ENCODE measurements at places on chromosomes 12 and 14.

DNA sequence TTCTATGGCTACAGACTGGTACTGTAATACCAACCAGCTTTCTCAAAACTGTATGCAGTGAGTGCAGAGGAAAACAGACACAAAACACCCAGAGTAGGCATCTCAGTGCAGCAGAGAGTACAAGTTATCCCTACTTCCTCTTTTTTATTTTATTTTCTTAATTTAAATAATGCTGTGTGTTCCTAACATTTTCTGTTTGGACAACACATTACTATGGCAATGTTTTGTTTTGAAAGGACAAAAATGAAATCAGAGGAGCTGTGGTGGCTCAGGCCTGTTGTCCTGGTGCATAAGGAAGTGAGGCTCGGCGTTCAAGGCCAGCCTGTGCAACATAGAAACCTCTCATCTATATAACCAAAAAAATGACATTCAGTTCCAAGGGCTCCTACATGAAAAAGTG lies 33.7 kb upstream of the SELPLG start:
- DNase-seq = no peak

GRCh38 chr12:119835068-119835467 lies 42.1 kb downstream of the CIT start:
- DNase-seq = no peak

- no peak for DNase-seq
These were observed 8.6 kb upstream of the GPR68 start for GRCh38 chr14:91252871-91253794.

DNA sequence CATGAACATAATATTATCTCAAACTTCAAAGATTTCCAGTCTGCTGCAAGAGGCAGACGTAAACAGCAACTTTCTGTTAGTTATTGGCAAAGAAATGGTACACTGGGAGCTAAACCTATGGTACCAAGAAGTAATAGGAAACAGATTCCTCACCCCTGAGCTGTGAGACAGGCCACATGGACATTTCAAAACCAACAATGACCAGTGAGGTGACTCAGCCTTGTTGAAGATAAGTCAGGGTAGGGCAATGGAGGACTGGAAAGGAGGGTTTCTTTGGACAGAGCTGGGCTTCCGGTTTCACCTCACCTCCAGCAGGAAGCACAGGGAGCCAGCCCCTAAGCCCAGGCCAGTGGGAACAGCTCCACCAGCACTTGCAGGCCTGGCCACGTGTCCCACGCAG lies 1320.5 kb downstream of the AACS start:
- DNase-seq = peak; percentile 12

GRCh38 chr14:49767571-49768300 lies at the start of gene KLHDC2:
Gene KLHDC2 (plus strand): TSS chr14:49768153. CDS start chr14:49768469, 316 bp downstream.
- peak; percentile 90 for DNase-seq

DNA sequence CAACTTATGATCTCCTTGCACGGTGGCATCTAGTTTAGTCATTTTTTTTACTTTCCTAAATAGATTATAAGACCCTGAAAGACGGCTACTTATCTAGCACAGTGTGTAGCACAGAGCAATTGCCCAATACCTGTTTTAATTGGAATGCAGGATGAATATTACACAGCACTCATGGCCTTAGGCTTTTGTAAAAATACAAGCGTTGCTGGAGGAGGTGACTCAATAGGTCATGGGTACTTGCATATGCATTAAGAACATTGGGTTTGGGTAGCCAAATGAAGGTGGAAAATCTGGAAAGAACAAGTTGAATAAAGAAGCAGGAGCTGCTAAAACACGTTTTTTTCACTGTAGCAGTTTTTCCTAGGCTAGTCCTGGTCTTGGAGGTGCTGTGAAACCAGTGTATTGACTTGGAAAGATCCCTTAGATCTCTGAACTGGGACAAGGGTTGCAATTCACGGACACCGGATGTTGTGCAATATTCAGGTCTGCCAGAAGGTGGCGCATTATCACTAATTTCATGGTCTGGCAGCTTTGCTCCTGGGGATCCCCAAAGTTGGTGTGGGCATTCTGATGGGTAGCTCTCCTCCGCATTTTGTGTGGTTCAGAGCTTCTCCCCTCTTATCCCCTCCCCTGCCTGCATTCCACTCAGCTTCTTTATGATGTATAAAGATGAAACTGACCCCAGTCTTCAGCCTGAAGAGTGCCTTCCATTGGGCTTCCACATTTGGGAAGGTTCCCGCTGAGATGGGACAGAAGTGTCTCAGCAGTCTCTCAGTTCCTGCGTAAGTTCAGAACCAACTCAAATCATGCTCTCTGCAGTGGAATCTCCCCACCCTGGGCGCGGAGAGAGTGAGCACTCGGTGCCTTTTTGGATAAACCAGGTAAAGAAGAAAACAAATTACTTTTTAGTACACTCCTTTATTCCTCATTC lies 278.3 kb downstream of the NRXN3 start:
- DNase-seq = peak; percentile 4

- DNase-seq = peak; percentile 95
These were observed 393 bp upstream of the DCAF5 start for GRCh38 chr14:69153152-69153872.

GRCh38 chr12:5840944-5841343 lies 104.1 kb downstream of the ANO2 start:
- DNase-seq = no peak

DNA sequence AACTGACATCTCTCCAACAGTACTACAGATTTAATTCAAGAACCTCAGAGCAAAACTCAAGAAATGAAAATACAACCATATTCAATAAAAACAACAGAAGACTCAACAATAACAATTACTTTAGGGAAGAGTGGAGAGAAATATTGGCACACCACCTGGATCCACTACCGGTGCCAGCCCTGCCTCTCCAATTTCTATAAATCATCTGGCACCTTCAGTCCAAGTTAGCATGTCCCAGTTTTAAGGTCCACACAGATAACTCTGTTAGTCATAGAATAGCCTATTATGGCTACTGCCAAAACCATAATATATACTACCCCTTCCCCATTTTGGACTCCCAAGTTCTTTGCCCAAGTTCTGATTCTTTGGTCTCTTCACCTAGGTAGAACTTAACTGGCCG lies 69.9 kb upstream of the PSMA6 start:
- DNase-seq = no peak

DNA sequence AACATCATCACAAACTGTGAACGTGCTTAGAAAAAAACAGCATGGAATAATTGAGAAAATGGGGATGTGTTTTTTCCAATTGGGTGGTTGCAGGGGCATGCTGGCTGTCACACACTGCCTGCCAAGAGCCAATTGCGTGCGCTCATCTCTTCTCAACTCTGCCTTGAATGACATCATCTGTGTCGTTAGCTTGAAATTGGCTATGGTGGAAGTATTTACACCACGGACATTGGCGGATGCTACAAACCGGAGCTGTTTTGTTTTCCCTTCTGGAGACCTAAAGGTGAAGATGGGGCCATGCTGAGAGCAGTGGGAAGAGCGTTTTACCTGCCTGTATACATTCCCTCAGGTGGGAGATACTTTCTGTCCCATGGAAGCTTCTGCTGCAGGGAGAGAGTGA lies 71.5 kb downstream of the PRMT8 start:
- no peak for DNase-seq

All from fibroblast of skin of abdomen (primary cell).